Inflammatory macrophage (primary cell): ENCODE measurements at places on chromosomes 2 and 18.
A peak's percentile ranks its signal among the peaks of the same experiment; 100 is the strongest.

GRCh38 chr2:172074254-172074653 lies 11.1 kb upstream of the DLX1 start:
- no peak for DNase-seq

GRCh38 chr2:774436-774835 lies 97.2 kb upstream of the TMEM18 start:
- no peak for DNase-seq

- no peak for DNase-seq
Observed at GRCh38 chr2:77086051-77086450, 436.1 kb downstream of the LRRTM4 start.

DNA sequence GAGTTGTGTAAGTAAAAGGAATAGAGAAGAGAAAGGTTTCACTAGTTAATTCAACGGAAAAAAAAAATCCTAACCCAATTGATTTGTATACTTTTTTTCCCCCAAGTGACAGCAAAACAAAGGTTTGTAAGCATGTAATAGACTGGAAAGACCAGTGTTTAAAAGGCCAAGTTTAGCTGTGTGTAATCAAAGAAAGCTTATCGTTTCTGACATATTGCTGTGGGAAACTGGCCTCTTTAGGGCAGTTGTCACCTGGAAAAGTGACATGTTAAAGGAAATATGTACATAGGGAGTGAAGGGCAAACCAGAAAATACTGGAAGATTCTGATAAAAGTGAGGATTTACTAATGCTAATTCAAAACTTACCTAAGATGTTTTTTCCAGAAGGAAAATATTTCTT lies 45.9 kb upstream of the EPHA4 start:
- no peak for DNase-seq

- no peak for DNase-seq
Observed at GRCh38 chr18:4755848-4756247, 300.7 kb upstream of the DLGAP1 start.

- DNase-seq, result no peak
Observed at GRCh38 chr18:24317370-24317769, 80.3 kb downstream of the OSBPL1A start.

- no peak for DNase-seq
Observed at GRCh38 chr18:8760984-8761383, 55.6 kb downstream of the MTCL1 start.

- no peak for DNase-seq
Observed at GRCh38 chr18:2914881-2915240, 68.1 kb downstream of the EMILIN2 start.

DNA sequence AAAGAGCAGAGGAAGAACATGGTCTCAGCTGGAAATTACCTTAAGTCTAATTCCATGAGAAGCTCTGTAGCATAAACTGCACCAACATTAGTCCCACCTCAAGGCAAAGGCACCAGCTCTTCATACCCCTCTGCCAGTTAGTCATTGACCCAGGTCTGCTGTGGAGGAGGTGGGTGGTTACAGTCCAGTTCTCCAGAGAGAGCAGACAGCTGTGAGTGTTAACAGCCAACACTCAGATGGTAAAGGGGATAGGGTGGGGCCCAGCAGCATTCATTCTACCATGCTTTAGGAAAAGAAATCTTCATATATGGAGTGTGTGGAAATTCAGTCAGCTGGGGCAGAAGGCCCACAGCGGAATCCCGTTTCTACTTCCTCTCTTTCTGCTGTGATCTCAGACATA lies 159.7 kb upstream of the FBXO11 start:
- DNase-seq, result no peak

GRCh38 chr2:157363612-157364101 lies 38.0 kb upstream of the ERMN start:
- no peak for DNase-seq

GRCh38 chr18:57542812-57543427 lies 43.6 kb downstream of the FECH start:
- DNase-seq, result no peak

DNA sequence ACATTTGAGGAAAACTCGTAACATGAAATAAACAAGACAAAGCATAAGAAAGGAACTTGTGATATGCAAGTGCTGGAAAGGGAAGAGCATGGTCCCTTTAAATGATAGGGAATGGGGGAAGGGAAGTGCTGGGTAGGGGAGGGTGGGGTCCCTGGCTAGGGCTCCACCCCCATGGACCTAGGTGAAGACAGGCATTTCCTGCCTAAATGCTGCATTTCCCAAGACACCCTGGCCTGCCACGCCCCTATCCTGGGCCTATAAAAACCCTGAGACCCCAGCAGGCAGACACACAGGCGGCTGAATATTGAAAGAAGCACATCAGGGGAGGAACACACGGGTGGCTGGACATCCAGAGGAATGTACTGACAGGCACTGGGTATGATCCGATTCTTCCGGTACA lies 499.9 kb downstream of the ZEB2 start:
- no peak for DNase-seq

DNA sequence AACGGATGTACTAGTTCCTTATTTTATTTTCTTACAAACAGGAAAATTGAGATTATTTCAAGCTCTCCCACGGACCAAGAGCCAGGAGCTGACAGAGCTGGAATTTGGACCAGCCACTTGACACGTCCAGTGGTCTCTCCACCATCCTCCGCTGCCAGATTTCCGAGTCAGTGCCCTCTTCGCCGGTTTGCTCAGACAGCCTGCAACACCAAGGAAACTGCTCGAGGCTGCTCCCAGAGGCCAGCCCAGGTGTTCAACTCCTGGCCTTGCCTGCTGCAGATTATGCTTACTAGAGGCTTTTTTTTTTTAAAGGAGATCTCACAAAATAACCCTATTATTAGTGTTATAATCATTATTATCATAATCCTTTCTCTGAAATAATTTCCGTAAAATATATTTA lies 779.8 kb downstream of the RNF144A start:
- DNase-seq, result no peak

GRCh38 chr2:96817882-96818281 lies 1.8 kb downstream of the CNNM3 start:
- no peak for DNase-seq

DNA sequence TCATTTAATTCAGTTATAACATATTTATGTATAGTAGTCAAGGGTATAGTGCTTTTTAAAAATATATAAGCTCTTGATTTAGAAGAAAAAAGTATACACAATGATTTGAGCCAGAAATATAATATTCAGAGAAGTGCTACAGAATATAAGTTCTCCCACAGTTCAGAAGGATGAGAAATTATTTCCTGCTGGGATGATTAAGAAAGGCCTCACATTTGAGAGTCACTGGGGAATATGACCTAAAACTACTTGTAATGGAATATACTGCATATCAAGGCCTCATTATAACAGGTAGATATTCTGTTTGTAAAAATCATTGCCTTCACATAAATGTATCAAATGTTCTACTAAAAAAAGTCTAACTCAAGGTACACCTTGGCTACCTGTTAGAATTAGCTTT lies 203.5 kb downstream of the MBD2 start:
- DNase-seq, result no peak

- DNase-seq, result peak; percentile 65
Observed at GRCh38 chr18:45671321-45671720, 52.7 kb upstream of the SLC14A1 start.

DNA sequence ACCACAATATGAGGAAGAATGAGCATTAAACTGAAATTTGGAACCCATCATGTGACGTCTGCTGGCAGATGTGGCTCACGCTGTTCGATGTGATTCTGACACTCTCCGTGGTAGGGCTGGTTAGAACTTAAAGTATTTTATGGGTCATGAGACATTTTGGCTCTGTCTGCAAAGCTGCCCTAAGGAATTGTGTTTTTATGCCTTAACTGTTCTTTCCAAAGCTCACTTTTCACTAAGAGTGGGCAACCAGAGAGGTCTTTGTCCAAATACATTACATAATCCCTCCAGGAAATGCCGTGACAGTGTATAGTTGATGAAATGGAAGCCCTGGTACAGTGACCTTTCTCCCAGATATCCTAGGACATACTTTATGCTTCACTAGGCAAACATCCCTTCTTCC lies 119.1 kb downstream of the AQP4 start:
- DNase-seq, result peak; percentile 49

- DNase-seq, result no peak
Observed at GRCh38 chr2:185610301-185610700, 128.3 kb upstream of the FSIP2 start.

GRCh38 chr2:99821039-99821438 lies 321.4 kb downstream of the AFF3 start:
- DNase-seq, result peak; percentile 24

DNA sequence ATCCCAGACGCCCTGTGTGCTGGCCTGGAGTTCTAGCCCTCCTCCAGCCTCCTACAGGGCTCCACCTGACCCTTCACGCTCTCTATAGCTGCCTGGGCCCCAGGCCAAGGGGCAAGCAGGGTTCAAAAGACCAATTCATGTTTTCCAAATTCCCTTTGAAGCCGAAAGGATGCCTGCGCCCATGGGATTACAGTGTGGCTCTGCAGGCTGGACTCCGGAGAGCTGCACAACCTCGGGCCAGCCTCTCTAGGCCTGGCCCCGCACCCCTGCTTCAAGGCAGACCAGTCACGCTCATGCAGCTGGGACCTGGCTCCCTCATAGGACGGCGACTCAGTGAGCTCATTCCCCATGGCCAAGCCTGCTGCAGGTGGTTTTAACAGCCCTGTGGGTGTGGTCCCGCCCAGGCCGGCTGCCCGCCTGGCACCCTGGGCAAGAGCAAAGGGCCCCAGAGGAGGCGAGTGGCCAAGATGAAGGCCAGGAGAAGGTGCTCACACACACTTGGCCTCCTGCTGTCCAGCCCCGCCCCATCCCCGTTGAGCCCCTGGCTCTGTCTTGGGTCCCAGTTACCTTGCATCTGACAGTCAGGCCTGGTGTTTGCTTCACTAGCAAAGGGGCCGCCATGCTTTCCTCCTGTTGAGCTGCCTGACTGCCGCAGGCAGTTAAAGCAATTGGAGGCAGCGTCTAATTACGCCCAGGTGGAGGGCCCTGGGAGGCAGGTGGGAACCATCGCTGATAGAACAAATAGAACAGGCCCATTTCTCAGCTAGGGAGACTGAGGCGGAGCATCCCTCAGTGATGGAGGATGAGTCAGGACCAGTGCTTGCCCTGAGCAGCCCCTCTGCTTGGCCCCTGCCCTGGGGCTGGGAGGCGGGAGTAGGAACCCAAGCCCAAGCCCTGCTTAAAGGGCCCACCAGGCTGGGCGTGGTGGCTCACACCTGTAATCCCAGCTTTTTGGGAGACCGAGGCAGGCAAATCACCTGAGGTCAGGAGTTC lies 56.9 kb downstream of the SMAD7 start:
- DNase-seq, result no peak

DNA sequence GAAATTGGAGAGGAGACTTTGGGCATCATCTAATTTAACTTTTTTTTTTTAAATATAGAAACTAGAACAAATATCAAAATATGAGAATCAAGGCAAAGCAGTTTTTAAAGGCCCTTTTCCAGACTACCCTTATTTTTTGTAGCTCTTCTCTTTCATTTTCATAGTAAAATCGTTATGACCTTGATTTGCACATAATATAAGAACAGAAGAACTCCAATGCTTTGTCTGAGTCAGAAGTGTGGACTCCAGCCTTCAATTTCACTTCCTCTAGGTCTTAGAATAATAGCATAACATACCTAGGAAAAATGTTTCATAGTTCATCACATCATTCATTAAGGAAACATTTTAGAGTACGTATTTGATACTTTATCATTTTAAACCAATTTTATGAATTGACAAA lies 74.4 kb downstream of the ANKRD12 start:
- DNase-seq, result peak; percentile 40

GRCh38 chr2:164903204-164903603 lies 52.1 kb downstream of the SLC38A11 start:
- DNase-seq, result no peak

DNA sequence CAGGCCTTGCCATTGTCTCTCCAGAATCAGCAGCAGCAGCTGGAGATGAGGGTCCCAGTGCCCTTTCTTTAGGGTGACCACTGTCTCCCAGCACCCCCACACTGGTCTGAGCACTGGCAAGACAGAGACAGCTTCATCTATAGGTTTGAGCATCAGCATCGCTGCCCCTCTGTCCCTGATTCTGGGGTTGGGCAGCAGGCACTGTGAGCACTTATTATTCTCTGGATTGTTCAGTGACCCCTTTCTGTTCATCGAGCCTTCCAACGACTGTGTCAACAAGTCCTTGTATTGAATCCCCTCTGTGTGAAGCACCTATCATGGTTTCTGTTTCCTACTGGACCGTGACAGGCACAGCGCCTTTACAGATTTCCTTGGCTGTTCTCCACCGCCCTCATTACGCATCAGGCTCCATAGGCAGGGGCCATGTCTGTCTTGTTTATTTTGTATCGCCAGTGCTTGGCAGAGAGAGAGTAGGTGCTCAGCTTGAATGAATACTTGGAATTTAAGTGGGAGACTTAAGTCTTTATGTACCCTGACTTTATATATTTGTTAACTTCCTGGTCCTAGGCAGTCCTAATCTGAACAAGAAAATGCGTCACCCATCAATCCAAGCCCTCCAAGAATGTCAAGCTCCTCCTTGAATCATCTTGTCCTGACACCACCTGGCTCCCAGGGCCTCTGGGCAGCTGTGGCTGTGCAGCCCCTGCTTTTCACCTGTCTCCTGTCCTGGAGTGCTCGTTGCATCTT lies 11.4 kb downstream of the MALL start:
- DNase-seq, result no peak

DNA sequence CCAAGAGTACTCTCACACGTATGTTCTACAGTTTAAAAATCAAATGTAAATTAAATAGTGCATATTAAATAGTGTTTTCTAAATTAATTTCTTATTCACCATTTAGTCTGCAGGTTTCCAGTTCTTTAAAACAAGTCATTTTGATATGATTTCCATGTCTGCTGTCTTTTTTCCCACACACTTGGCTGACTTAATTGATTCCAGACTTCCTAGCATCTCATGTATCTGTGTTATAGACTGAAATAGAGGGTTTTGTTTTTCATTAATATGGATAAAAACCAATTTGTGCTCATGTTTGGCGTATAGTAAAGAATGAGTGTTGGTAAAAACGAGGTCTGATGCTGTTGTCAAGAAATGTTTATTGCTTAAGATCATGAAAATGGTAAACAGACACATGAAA lies 104.3 kb downstream of the SRBD1 start:
- no peak for DNase-seq

GRCh38 chr2:76567478-76567877 lies 856.8 kb upstream of the GCFC2 start:
- DNase-seq, result no peak

GRCh38 chr2:168501466-168502065 lies 45.5 kb downstream of the CERS6 start:
- no peak for DNase-seq

DNA sequence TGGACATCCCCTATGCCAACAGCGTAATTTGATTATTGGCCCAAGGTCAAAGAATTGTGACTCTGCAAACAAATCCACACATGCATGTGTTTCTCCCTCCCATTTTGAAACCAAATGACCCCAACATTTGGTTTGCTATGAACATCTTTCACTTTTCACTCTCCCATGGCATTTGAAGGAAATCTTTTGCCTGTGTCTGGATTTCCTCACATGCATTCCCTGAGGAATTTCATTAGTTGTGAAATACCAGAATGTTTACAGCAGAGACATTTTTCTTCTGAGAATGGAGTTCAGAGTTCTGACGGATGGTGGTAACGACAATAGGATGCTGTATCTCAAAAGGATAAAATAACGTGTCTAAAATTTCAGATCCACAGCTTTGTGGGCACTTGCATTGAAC lies 60.3 kb upstream of the LMAN1 start:
- no peak for DNase-seq
